Stimulated activated CD4-positive, alpha-beta T cell treated with anti-CD3 and anti-CD28 coated beads, Interleukin-4, amount 100 ng/mL, for 4 hours (primary cell): ENCODE measurements at places on chromosomes 4 and X.

GRCh38 chrX:54473993-54474859, 21.8 kb downstream of the FGD1 start:
- no peak for DNase-seq

- no peak for DNase-seq
Measured at GRCh38 chr4:94533405-94534223, 81.9 kb downstream of the PDLIM5 start.

GRCh38 chr4:1683736-1684505, at the start of gene FAM53A:
Gene FAM53A (minus strand): TSS chr4:1684313. CDS start chr4:1668741, 15,572 bp downstream.
- DNase-seq = peak; percentile 23

GRCh38 chrX:22122510-22122909, 90.4 kb downstream of the PHEX start:
- no peak for DNase-seq

DNA sequence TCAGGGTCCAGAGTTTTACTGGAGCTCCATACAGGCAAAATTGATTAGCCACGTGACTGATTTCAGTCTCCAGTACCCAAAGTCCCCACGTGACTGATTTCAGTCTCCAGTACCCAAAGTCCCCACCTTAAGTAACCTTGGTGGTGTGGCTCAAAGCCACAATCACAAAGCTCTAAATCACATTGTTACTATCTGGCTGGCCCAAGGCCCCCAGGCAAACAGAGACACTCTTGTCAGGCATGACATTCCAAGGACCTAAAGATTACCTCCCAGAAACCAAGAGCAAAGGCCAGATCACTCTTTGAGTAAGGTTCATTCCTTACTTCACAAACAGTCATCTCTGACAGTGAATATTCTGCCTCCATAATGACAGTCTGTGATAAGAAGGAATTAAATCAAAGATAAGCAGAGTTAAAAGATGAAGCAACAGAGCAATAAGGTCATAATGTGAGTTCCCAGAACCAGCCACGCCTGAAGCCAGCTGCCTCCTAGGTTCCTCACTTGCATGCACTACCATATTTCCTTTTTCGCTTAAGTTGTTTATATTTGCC, 78.5 kb downstream of the ANXA3 start:
- DNase-seq = no peak

GRCh38 chr4:164803702-164804101, 49.8 kb downstream of the SMIM31 start:
- DNase-seq = no peak

GRCh38 chr4:31086756-31087330, 366.7 kb downstream of the PCDH7 start:
- no peak for DNase-seq

DNA sequence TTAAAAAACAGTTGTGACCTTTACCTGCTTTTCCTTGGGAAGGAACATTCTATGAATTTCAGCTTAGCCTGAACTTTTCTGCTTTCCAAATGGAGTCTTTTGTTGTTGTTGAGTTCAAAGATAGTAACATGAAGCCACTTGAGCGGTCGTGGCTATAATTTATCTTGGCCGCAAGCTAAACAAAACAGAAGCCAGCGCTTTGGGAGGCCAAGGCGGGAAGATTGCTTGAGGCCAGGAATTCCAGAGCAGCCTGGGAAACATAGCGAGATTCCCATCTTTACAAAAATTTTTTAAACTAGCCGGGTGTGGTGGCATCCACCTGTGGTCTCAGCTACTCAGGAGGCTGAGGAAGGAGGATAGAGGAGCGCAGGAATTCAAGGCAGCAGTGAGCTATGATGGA, 29.9 kb downstream of the TKTL1 start:
- no peak for DNase-seq

DNA sequence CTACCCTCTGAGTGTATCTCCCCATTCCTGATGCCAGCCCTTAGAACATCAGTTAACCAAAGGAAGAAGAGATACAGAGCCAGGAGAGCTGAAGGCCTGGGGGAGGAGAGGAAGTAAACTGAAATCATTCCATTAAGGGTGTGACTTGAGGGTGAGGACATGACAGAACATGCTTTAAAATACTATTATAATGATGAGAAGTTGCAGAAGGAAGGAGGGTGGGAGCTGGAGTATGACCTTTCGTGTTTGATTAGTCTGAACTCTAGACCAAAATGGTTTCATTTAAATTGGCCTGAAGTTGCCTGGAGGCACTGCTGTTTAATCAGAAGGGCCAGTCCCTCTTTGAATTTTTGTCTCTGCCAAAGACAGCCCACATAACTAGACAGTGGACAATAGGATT, 11.4 kb downstream of the INTS6L start:
- no peak for DNase-seq

DNA sequence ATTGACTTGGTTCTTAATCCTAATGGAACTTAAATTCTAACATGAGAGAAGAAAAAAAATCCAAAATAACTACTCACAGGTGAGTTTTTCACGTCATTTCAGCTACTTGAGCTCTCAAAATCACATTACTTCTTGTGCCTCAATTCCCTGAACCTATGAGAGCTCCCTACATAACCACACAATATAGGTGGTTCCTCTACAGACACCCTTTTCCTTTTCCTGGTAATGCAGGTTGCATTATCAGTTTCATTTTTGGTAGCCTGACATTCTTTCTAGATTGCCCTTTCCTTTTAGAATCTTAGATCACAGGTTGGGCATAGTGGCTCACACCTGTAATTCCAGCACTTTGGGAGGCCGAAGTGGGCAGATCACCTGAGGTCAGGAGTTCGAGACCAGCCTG, 4.3 kb downstream of the GPR34 start:
- DNase-seq = no peak

- DNase-seq = no peak
Measured at GRCh38 chr4:138275963-138276621, 33.9 kb upstream of the SLC7A11 start.

DNA sequence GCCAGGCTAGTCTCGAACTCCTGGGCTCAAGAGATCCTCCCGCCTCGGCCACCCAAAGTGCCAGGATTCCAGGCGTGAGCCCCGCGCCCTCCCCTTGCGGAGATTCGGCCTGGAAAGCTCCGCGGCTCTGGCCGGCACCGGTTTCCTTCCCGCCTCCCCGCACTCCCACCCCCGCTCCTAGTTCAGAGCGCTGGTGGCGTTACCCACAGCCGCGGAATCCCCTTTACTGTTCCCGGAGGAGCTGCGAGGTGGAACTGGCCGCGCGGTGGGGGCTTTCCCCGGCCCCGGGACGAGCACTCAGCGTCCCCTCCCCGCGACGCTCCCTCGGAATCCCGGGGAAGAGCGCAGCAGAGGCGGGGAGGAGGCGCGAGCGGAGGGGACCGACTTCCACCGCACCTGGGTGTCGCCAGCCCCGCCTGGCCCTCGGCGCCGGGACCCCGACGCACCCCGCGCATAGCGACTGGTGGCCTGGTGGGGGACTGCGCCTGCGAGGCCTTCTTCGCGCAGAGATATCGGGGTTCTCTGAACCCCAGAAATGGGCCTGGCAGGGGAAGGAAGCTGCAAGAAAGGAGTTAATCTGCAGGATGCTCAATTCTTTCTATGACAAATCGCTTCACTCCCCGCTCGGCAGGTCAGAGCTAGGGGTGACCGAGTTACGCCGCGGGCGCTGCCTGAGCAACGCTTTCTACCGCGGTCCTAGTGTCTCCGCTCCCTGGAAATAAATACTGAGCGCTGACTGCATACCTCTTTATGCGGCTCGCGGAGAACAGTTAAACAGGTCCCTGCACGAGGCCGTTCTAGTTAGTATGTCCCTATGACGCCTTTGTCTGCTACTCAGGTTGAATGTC, 14.6 kb upstream of the SLC25A4 start:
- DNase-seq = no peak

GRCh38 chr4:118904935-118905334, 16.3 kb downstream of the SYNPO2 start:
- DNase-seq = no peak

DNA sequence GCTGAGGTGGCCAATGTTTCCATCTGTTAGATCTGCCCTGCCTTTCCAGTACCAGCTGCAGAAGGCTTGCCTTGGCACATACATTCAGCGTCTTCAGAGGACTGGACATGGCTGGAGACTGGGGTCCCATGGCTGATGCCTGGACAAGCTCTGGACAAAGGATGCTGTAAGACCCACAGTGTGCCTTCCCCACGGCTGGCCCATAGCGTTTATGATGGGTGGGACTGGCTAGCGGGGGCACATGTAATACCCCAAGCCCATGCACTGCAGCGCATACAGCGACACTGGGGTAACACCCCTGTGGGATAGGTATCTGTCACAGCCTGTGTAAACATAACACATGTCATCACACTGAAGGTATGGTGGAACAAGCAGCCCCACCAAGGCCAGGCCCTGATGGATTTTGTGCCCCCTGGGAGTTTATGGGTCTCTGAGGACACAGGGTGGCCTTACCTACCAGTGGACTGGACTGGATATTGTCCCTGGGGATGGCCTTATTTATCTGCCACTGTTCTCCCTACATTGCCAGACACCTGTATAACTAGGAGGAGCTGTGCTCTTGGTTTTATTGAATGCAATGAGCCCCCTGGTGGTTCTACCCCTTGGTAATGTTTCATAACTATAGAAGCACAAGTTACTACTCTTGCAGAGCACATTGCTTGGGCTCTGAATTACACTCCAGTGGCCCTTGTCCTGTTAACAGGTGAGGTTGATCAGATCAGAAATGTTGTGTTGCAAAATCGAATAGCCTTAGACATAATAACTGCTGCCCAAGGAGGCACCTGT, 34.3 kb upstream of the TACR3 start:
- no peak for DNase-seq

DNA sequence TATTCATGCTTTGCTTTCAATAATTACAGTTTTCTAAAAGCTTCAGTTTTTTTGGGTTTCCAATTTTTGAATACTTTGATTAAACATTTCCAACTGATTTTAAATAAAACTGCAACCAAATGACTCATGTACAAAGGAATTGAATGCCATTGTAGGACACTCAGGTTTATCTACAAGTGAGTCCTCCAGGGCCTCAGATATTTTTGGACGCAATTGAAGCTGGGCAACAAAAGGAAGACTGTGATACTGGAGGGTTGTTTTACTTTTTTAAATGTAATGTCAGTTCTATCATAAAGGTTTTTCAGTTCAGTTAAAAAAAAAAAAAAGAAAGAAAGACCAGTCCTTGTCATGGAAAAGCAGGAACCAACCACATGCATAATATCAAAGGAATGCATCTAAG, 64.2 kb downstream of the MAGEA10 start:
- no peak for DNase-seq

GRCh38 chr4:3527101-3527913, 4.9 kb downstream of the LRPAP1 start:
- no peak for DNase-seq

DNA sequence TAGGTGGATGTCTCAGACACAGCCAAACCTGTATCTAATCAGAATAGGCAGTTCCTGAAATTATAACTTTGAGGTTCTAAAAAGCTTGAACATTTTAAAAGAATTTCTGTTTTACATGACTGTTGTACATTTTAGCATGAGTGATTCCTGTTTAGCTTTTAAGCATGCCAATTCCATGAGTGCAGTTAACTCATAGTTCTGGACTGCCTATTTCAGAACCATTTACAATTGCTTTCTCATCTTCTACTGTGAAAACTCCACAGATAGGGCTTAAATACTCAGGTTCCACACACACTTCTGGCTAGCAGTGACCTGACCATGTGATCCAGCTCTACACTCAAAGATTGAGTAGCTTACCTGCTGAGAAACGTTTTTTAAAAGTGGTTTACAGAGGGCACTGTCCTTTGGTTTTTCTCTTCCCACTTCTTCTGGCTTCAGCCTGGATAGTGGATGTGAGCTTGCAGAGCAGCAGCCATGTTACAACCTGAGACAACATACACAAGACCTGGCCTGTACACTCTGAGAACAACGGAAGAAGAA, 280.8 kb downstream of the ANKRD50 start:
- no peak for DNase-seq

GRCh38 chr4:182582245-182582644, 334.9 kb downstream of the DCTD start:
- DNase-seq = no peak

DNA sequence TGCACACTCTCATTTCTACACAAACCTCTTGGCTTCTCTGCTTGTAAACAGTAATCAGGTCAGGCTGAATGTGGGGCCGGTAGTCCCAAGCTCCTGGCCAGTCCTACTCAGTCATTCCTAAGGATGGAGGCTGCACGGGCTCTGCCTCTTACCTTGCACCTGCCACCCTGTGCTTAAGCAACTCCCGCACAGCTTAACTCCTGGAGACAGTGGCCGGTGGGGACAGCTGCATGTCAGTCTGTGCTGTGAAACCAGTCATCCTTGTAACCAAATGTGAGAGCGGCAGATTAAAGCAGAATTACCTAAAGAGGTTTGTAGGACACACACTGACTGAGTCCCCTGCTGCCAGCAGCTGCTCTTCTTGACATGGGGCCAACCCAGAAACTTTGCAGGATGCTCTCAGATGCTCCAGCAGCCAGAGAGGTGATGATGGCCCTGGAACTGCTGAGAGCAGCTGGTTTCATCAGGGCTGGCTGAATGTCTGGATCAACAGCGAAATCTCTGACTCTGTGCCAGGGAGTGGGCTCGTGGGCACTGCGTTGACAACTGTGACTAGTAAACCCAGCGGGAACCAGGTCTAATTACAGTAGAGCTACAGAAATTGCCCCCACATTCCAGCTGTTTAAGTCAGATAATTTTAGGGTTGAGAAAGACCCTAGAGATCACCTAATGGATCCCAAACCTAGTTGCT, 123.7 kb downstream of the ANAPC4 start:
- DNase-seq = no peak

GRCh38 chr4:6268650-6269615, 717 bp upstream of the WFS1 start:
- no peak for DNase-seq

DNA sequence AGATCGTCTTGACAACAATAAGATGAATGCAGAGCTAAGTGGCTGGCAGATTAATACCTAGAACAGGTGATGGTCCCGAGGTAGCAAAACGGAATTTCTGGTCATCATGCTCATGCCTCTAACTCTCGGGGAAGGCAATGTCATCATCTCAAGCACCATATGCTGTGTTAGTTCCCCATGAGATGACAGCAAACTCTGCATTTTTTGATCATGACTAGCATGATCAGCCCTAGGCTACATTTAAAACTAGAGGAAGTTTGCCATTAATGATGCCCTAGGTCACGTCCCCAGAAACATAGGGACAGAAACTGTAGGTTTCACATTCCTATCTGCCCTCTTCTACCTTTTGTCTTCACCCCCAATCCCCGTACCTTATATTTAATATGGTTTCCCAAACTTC, 11.6 kb downstream of the LPAR4 start:
- no peak for DNase-seq

- no peak for DNase-seq
Measured at GRCh38 chr4:81650606-81651242, 179.0 kb upstream of the RASGEF1B start.
